ENCODE measurements at places on chromosomes 1 and 21. TPM values are rescaled to one million over a fixed set of nuclear protein-coding genes. Genes with fewer than 3 reads are reported as not detected.

DNA sequence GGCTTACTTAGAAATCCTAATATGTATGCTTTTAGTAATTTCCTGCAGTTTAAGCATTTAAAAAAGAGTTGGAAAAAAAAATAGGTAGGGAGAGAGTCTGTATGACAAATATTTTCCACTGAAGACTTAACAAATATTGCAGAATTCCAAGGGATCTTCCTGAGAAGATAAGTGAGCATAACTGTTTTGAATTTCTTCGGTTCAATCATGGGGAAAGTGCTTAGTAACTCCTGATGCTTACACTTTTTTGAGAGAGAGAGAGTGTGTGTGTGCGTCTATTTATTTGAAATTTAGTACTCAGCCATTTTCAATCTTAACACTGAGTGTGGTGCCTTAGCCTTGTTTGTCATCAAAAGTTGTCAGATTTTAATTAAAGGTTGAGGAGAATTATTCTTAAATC lies 18.5 kb downstream of the SON start:
- DNase-seq: no peak

SWT1 gene
- total RNA-seq: 3.6 TPM

CYP4B1 gene
- not detected for total RNA-seq

DNA sequence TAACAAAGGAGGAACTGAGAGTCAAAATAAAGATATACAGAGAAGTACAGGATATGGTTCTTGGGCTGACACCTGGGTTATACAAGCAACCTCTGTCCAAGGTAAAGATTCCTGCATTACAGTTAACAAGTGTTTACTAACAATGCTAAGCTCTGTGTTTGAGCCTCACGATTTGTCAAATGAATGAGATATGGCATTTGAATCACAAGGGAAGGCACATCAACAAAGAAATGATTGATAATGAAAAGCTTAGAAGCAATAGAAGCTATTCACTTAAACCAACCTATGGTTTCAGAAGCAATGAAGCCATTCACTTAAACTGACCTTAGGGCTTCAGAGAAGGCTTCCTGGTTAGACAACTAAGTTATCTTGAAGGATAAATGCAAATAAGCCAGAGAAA lies 199.5 kb downstream of the AGBL4 start:
- no peak for DNase-seq

GRCh38 chr21:27700974-27701614 lies 734.2 kb upstream of the ADAMTS5 start:
- peak; percentile 81 for DNase-seq

- peak; percentile 59 for DNase-seq
Measured at GRCh38 chr1:101438359-101438758, 201.5 kb downstream of the S1PR1 start.
